ENCODE measurements at places on chromosomes 1 and 21. TPM values are rescaled to one million over a fixed set of nuclear protein-coding genes. Genes with fewer than 3 reads are reported as not detected.

DNA sequence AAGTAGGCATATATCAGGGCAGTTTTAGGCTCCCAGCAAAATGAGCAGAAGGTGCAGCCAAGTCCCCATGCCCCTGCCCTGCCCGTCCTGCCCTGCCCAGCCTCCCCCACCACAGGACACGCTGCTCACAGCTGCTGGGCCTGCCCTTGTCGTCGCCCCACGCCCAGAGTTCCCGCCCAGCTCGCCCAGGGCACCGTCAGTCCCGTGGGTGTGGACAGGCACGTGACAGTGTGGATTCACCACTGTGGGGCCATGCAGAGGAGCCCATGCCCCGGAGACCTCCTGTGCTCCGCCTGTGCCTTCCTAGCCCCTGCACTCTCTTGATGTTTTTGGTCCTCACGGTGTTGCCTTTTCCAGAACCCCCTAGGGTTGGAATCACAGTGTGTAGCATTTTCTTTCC lies 7.0 kb downstream of the FAAP20 start:
- H3K4me3 ChIP-seq, result no peak overlapping the region
- H3K36me3 ChIP-seq, result peaks cover 1% of the 10 kb centered on the region
- peaks cover 13% of the 10 kb centered on the region for H3K4me1 ChIP-seq

Gene PEAR1
- 0.07 TPM for total RNA-seq

GRCh38 chr1:221284028-221284427 lies 404.8 kb downstream of the HLX start:
- peaks cover 13% of the 10 kb centered on the region for H3K27me3 ChIP-seq
- H3K4me1 ChIP-seq, result no peaks in the 10 kb centered on the region
- DNase-seq, result no peak
- no peak overlapping the region for H3K27ac ChIP-seq
- no peaks in the 10 kb centered on the region for H3K36me3 ChIP-seq

GRCh38 chr1:159996653-159997052 lies 35.1 kb downstream of the PIGM start:
- no peaks in the 10 kb centered on the region for H3K36me3 ChIP-seq
- H3K4me3 ChIP-seq, result no peak overlapping the region
- peaks cover 1% of the 10 kb centered on the region for H3K4me1 ChIP-seq
- peaks cover 11% of the 10 kb centered on the region for H3K27me3 ChIP-seq
- no peak for DNase-seq
- no peak overlapping the region for H3K27ac ChIP-seq

GRCh38 chr1:94039514-94039870 lies 81.5 kb downstream of the ABCA4 start:
- H3K27ac ChIP-seq, result no peak overlapping the region
- H3K4me1 ChIP-seq, result peaks cover 5% of the 10 kb centered on the region
- peaks cover 27% of the 10 kb centered on the region for H3K27me3 ChIP-seq
- H3K36me3 ChIP-seq, result no peaks in the 10 kb centered on the region
- H3K4me3 ChIP-seq, result no peak overlapping the region

- H3K4me3 ChIP-seq, result no peak overlapping the region
- no peak overlapping the region for H3K27ac ChIP-seq
- H3K4me1 ChIP-seq, result no peaks in the 10 kb centered on the region
- H3K27me3 ChIP-seq, result no peaks in the 10 kb centered on the region
These were observed 28.7 kb upstream of the PAPPA2 start for GRCh38 chr1:176434234-176434633.

- H3K36me3 ChIP-seq, result no peaks in the 10 kb centered on the region
- no peak overlapping the region for H3K4me3 ChIP-seq
- peaks cover 3% of the 10 kb centered on the region for H3K27me3 ChIP-seq
These were observed 69.9 kb downstream of the PGBD5 start for GRCh38 chr1:230356190-230356589.

DNA sequence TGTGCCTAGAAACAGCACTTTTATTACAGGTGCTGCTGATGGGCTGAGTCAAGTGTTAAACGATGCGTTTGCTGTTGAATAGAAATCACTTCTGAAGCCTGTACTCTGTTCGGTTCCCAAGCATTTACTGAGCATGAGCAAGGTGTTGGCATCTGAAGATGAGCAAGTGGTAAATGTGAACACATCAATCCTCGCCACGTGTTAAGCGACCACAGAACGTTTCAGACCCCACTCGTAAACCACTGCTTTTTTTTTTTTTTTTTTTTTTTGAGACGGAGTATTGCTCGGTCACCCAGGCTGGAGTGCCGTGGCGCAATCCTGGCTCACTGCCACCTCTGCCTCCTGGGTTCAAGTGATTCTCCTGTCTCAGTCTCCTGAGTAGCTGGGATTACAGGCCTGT lies 241.2 kb downstream of the SETD4 start:
- no peak overlapping the region for H3K4me3 ChIP-seq
- no peak overlapping the region for H3K27ac ChIP-seq
- H3K36me3 ChIP-seq, result no peaks in the 10 kb centered on the region
- DNase-seq, result no peak

DNA sequence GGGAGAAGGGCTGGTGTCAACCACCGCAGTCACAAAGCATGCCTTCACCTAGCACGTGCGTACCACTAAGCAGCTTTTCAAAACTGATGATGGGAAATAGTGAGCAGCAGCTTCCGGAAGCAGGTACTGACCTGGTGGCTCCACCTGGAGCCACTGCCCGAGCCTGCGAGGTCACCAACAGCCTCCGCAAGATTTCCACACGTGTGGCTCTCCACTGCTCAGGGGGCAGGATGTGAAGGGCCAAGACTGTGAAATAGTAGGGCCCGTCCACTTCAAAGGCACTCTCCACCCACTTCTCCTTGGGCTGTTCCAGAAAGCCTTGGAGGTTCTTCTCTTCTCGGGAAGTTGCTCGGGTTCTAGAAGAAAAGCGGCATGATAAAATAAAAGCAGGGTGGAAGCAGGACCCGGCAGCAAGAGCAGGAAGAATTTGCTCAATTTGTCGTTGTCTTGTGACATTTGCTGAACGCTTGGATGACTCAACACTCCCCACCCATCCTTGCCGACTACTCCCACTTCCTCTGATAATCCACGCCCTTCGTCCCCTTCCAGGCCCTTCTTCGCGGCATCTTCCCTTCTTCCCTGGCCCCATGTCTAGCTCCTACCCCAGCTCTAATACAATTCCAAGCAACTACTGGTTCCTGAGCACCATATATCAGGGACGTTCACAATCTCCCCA lies 124.9 kb upstream of the IFFO2 start:
- DNase-seq, result no peak
- H3K4me1 ChIP-seq, result peaks cover 1% of the 10 kb centered on the region
- H3K4me3 ChIP-seq, result no peak overlapping the region
- H3K27ac ChIP-seq, result no peak overlapping the region

GRCh38 chr1:31753707-31754349 lies 10.3 kb downstream of the ADGRB2 start:
- H3K27me3 ChIP-seq, result peaks cover 2% of the 10 kb centered on the region
- H3K27ac ChIP-seq, result no peak overlapping the region
- no peak overlapping the region for H3K4me3 ChIP-seq
- H3K36me3 ChIP-seq, result no peaks in the 10 kb centered on the region

- no peak overlapping the region for H3K4me3 ChIP-seq
- no peaks in the 10 kb centered on the region for H3K27me3 ChIP-seq
- H3K27ac ChIP-seq, result no peak overlapping the region
- H3K36me3 ChIP-seq, result peaks cover 2% of the 10 kb centered on the region
- no peak for DNase-seq
- no peaks in the 10 kb centered on the region for H3K4me1 ChIP-seq
These were observed 147.8 kb downstream of the TLR5 start for GRCh38 chr1:222995236-222995580.
